ENCODE measurements at places on chromosomes 16 and 17. TPM values are rescaled to one million over a fixed set of nuclear protein-coding genes. Genes with fewer than 3 reads are reported as not detected.
A peak's percentile ranks its signal among the peaks of the same experiment; 100 is the strongest.

Gene PABPN1L
- not detected for polyA plus RNA-seq

Gene KLHL10
- not detected for polyA plus RNA-seq

Gene TK2
- polyA plus RNA-seq: 20.9 TPM

GRCh38 chr17:79280866-79281572, 206.4 kb downstream of the ENGASE start:
- no peaks in the 10 kb centered on the region for H3K36me3 ChIP-seq
- DNase-seq: no peak
- no peaks in the 10 kb centered on the region for H3K4me1 ChIP-seq
- H3K4me3 ChIP-seq: no peak overlapping the region

DNA sequence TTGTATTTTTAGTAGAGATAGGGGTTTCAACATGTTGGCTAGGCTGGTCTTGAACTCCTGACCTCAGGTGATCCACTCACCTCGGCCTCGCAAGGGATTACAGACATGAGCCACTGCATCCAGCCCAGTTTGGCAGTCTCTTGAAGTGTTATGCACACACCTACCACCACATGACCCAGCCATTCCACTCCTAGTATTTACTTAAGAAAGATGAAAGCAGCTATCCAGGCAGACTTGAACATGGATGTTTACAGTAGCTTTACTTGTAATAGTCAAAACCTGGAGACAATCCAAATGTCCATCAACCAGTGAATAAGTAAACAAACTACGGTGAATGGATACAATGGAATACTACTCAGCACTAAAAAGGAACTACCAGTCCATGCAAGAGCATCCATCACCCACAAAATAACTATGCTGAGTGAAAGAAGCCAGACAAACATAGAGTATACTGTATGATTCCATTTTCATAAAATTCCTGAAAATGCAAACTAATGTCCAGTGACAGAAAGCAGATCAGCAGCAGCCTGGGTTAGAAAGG, 37.8 kb upstream of the RASD1 start:
- H3K27me3 ChIP-seq: no peaks in the 10 kb centered on the region
- DNase-seq: no peak
- H3K4me3 ChIP-seq: no peak overlapping the region
- no peak overlapping the region for H3K27ac ChIP-seq
- no peaks in the 10 kb centered on the region for H3K36me3 ChIP-seq
- peaks cover 22% of the 10 kb centered on the region for H3K4me1 ChIP-seq

DNA sequence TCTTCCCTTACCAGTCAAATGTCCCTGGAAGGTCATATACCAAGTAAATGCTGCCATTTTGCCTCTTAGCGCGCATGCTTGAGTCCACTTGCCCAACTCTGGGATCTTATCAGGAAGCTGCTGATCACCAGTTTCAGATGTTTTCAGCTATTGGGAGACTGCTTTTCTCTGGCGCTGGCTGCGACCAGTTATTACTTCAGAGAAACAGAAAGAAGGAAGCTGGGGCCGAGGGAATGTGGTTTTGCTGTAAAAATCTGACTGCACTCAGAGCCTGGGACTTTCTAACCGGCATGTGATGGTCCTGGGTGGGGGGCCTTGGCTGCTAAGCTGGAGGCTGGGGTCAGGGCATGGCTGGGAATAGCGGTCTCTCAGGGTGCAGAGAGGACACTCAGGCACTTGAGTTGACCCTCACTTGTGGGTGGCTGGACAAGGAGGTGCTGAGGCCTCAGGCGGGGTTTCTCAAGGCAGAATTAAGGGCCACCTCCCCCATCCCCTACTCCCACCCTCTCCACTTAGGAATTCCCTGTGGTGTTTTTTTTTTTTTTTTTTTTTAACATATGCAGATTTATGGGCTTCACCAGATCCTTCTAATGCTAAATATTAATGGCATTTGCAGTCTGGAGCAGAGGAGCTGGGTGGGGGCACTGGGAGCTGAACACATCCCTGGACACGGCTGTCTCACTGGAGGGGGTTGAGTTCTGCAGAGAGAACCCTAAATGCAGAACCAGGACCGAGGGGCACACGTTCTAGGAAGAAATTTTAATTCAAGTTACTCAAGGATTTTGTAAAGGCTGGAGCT, 145.8 kb downstream of the CYLD start:
- no peaks in the 10 kb centered on the region for H3K27me3 ChIP-seq
- no peak for DNase-seq
- no peaks in the 10 kb centered on the region for H3K36me3 ChIP-seq
- H3K4me1 ChIP-seq: no peaks in the 10 kb centered on the region

DNA sequence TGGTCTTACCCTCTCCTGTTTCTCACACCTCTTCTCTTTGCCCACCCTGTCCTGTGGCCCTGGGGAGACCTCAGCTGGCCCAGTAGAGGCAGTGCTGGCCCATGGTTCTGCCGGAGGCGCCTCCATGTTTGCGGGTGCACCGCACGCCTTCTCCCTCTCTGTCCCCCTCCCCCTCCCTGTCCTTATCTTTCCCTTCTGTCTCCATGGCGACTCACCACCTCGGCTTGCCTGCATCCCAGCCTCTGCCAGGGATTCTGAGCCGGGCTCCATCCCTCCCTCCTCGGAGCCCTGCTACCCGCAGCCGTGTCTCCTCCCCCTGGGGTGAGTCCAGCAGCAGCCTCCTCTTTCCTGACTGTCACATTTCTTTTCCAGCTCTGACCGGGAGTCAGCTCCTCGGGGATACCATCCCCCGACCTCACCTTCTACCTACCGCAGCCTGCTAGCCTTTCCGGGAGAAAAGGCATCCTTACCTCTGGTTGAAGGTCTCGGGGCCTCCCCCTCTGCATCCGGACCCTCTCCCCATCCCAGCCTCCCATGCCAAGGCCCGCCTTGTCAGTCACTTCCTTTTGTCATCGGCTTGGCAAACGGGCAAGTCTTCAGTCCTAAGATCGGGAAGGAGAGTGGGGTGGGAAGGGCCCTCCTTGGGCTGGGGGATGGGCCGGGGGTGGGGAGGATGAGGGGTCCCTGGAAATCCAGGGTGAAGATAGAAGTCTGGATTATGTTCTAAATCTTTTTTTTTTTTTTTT, at the start of gene RNF112:
RNF112 (plus strand) TSS at position 358 of the 746 bp plus-strand sequence; CDS start at position 535, 177 bp downstream.
- no peaks in the 10 kb centered on the region for H3K27me3 ChIP-seq
- no peaks in the 10 kb centered on the region for H3K36me3 ChIP-seq
- H3K4me1 ChIP-seq: no peaks in the 10 kb centered on the region
- peak; percentile 76 for DNase-seq
- no peak within 1 kb of the TSS for H3K27ac ChIP-seq

DNA sequence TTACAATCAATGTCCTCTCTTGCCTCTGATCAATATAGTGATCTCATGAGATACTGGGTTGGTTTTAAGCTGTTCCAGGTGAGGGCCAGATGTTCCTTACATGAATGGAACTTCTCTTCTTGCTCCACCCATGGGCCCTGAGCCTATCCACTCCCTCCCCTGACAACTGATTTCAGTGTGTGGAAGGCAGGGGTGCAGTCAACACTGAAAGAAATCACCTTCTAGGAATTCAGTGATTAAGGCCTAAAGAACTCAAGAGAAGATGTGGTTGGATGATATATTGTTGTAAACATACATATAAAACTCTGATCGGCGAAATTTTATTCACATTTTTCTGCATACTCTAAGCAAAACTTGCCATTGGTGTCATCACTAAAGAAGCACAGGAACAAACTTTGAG, 6.7 kb upstream of the GOSR2 start:
- no peaks in the 10 kb centered on the region for H3K36me3 ChIP-seq
- no peaks in the 10 kb centered on the region for H3K4me1 ChIP-seq
- H3K27me3 ChIP-seq: no peaks in the 10 kb centered on the region
- H3K4me3 ChIP-seq: no peak overlapping the region

Data from cardiac muscle cell (in vitro differentiated cells and primary cell).